A549 treated with AZD2906 at 1 μM for 4 hours (cell line): ENCODE measurements at places on chromosomes 7 and 10. TPM values are rescaled to one million over a fixed set of nuclear protein-coding genes. Genes with fewer than 3 reads are reported as not detected.

SLC18A2 gene
- 0.02 to 0.05 TPM (median 0.02 TPM) in 4 of 5 replicates, not detected in the other for total RNA-seq

GRM3 gene
- not detected in 5 replicates for total RNA-seq

NT5C3A gene
- 32.1 to 40.3 TPM (median 33.2 TPM) in 5 replicates for total RNA-seq

PGAM1 gene
- 601 to 635 TPM (median 616 TPM) in 5 replicates for total RNA-seq

APBB1IP gene
- total RNA-seq, result 4.9 to 6.1 TPM (median 5.2 TPM) in 5 replicates

ERLIN1 gene
- 43.8 to 71.1 TPM (median 49.5 TPM) in 5 replicates for total RNA-seq

IFIT1B gene
- not detected in 5 replicates for total RNA-seq

TFPI2 gene
- total RNA-seq, result 208 to 310 TPM (median 225 TPM) in 5 replicates

PALD1 gene
- total RNA-seq, result 5.4 to 7.6 TPM (median 6.5 TPM) in 5 replicates

ASAH2 gene
- 0.63 to 2.7 TPM (median 1.5 TPM) in 5 replicates for total RNA-seq

DHX32 gene
- total RNA-seq, result 28.4 to 37.6 TPM (median 33.0 TPM) in 5 replicates

OPALIN gene
- not detected in 5 replicates for total RNA-seq

WDR86 gene
- 0.13 to 0.26 TPM (median 0.20 TPM) in 5 replicates for total RNA-seq

CNPY1 gene
- total RNA-seq, result not detected in 5 replicates

GCK gene
- total RNA-seq, result 0.05 TPM in 1 of 5 replicates, not detected in the others

OR6V1 gene
- not detected in 5 replicates for total RNA-seq

LRRC17 gene
- total RNA-seq, result 0.07 to 0.14 TPM (median 0.09 TPM) in 3 of 5 replicates, not detected in the others

CLDN3 gene
- total RNA-seq, result 1.4 to 4.4 TPM (median 3.6 TPM) in 5 replicates

GOLGA7B gene
- 3.4 to 4.0 TPM (median 3.8 TPM) in 5 replicates for total RNA-seq

CFAP43 gene
- total RNA-seq, result 0.15 to 0.24 TPM (median 0.19 TPM) in 5 replicates

CRTAC1 gene
- total RNA-seq, result 0.89 to 1.7 TPM (median 1.5 TPM) in 5 replicates

SLC26A3 gene
- total RNA-seq, result 0.02 to 0.05 TPM in 2 of 5 replicates, not detected in the others

OR9A2 gene
- total RNA-seq, result not detected in 5 replicates
